ENCODE measurements at places on chromosomes 2 and 18.

DNA sequence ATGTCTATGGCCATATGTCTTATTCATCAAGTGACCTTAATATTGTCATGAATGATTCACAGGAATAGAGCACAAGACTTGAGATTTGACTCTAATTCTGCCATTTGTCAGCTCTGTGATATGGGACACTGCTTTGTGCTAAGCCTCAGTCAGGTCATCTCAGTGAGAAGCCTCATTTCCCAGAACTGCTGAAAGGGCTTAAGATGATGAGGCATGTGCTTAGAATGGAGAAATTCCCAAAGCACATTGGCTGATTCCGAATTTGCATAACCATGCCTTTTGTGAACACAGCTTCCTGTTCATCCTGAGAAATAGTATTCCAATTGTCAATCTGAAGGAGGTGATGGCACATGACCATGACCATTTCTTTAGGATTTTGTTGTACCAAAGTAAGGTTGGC, 218.1 kb downstream of the ALK start:
- no peaks in the 10 kb centered on the region for H3K27me3 ChIP-seq
- no peaks in the 10 kb centered on the region for H3K4me1 ChIP-seq
- H3K36me3 ChIP-seq, result no peaks in the 10 kb centered on the region
- H3K27ac ChIP-seq, result no peak overlapping the region
- DNase-seq, result no peak

GRCh38 chr2:96679848-96680247, 37.3 kb downstream of the FER1L5 start:
- no peak for DNase-seq
- no peaks in the 10 kb centered on the region for H3K36me3 ChIP-seq
- H3K27ac ChIP-seq, result no peak overlapping the region
- H3K4me3 ChIP-seq, result no peak overlapping the region

GRCh38 chr18:22296304-22296703, 121.4 kb downstream of the CTAGE1 start:
- H3K27me3 ChIP-seq, result peaks cover 8% of the 10 kb centered on the region
- no peaks in the 10 kb centered on the region for H3K36me3 ChIP-seq
- no peak for DNase-seq
- no peak overlapping the region for H3K27ac ChIP-seq
- H3K4me3 ChIP-seq, result no peak overlapping the region
- peaks cover 5% of the 10 kb centered on the region for H3K4me1 ChIP-seq

- no peaks in the 10 kb centered on the region for H3K36me3 ChIP-seq
- H3K4me3 ChIP-seq, result peak overlapping the region; percentile 72
- DNase-seq, result peak; percentile 58
- peaks cover 47% of the 10 kb centered on the region for H3K4me1 ChIP-seq
These were observed 191.3 kb downstream of the AGAP1 start for GRCh38 chr2:235685024-235685721.
